ENCODE measurements at places on chromosomes 7 and 10. TPM values are rescaled to one million over a fixed set of nuclear protein-coding genes. Genes with fewer than 3 reads are reported as not detected.

The FXYD4 gene
- total RNA-seq = not detected

The MMD2 gene
- total RNA-seq = not detected

The BTBD16 gene
- total RNA-seq = 0.26 TPM

The ADRA2A gene
- not detected for total RNA-seq

The WNT16 gene
- not detected for total RNA-seq

The TFR2 gene
- 0.13 TPM for total RNA-seq

The APBB1IP gene
- total RNA-seq = not detected

The C10orf53 gene
- not detected for total RNA-seq

The SDK1 gene
- total RNA-seq = 0.51 TPM

The ZNF37A gene
- total RNA-seq = 14.6 TPM

The HSPA12A gene
- 1.4 TPM for total RNA-seq
